ENCODE measurements at places on chromosomes 16 and 17.

DNA sequence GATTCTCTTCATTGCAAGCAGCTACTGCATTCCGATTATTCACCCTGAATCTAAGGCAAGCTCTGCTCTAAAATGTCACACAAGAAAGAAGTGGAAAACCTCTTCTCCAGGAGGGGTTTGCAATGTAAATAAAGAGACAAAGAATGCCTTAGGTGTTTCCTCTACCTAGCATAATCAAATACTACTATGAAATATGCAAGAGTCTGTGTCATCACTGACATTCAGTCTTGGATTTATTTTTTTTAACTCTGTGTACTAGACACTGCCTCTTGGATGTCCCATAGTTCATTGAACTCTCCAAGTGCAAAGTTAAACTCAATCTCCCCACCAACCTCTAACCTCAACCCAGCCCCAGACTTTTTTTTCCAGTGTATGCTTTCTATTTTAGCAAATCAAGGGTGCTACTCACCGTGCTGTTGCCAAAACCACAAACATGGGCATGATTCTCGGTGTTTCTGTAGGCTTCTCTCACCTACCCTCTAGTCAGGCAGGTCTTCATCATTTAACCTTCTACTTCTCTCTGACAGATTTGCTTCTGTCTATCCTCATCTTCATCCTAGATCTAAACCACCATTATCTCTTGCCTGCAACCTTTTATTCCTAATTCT lies 329.1 kb downstream of the CDH13 start:
- no peak for DNase-seq

DNA sequence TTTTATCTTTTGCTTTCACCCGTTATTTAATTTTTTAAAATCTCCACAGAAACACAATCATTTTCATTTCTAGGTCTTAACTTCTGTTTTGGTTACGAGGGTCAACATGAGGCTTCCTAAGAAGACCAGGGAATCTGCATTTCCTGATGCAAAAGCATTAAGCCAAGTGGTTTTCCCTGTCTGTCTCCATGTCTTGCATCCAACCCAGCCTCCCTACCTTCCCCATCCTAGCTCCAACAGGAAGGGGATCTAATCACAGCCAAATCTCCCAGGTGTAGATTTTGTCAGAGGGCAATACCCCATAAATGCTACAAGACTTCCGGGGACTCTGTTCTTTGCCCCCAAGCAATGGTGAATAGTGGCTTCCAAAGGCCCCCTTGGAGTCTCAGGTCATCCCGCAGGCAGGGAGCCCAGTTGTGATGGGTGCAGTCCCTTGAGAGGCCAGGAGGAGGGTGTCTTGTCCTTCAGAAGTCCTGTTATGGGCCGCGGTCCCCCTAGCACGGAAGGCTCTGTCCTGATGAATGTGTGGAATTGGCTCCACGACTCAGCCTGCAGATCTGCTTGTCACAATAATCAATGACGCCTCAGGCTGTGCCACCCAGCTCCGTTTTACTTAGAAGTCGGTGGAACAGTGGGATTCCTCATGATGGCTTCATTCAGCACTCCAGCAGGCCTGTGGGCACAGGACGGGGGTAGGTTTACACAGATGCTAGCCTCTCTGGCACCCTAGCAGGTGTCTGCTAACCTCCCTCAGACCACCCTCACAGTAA lies 141.1 kb downstream of the RGS9 start:
- peak; percentile 67 for DNase-seq

- no peak for DNase-seq
Measured at GRCh38 chr16:48961546-48961945, 320.1 kb downstream of the CBLN1 start.

DNA sequence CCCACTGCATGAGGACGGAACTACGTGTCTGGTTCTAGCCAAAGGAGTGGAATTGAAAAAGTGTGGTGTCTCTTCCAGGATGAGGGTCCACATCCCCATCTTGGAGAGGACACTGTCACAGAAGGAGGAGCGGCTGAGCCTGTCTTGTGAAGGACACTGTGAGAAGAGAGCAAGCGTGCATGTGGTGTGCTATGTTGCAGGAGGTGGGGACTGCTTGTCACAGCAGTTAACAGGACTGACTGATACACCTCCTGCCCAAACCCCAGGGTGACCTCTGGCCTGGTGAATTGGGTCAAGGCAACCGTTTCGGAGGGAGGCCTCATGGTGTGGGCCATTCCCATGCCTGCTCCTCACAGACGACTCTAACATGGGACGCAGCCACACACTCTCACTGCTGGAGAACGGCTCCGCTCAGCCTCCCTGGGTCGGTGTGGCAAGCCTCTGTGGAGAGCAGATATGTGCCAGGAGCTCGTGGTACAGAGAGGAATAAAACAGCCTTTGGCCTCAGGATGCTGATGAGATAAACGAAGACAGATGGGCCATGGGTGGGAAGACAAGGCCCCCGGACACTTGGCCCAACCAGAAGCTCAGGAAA lies 56.4 kb upstream of the RBFOX3 start:
- DNase-seq, result no peak

DNA sequence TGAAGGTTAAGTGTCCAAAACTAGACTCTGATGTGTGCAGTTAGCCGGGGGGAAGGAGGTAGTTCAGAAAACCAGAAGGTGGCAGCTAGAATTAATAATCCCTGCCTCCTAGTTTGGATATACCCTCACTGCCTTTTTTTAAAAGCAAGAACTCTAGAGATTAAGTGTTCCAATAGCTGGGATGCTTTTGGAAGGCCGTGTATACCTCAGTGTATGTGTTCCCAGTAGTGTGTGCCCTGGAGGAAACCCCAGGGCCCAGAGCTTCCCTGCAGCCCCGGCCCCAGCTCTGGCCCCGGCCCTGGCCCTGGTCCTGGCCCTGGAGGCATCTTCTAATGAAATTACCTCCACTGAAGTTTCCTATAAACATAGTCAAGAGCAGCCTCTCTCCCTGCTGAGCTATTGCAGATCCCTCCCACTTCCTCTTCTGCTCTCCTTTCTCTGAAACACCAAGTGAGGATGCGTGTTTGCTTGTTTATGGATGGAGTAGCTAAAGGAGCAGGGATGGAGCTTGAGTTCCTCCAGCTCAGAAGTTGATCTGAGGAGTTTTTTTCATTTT lies 130.7 kb downstream of the PRKCA start:
- DNase-seq, result peak; percentile 36

DNA sequence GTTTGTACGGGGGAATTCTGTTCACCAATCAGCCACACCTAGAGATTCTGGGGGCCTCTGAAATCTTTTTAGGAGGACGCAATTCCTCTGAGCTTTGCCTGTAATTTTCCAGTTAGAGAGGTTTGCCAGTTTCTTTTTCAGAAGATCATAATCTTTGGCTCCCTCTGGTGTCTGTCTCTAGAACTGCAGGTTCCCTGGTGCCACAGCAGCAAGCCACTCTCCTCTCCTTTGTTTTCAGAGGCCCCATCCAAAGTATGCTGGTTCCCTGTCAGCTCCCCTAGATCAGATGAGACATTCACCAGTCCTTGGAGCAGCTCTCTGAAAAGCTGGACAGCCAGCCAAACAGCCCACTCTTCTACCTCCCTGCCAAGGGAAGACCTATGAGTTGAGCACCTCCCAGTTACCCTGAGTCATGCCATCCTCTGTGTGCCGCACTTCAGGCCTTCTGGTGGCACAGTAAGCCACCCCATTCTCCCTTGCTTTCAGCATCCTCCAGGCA lies 36.1 kb downstream of the RNF112 start:
- DNase-seq, result peak; percentile 75

DNA sequence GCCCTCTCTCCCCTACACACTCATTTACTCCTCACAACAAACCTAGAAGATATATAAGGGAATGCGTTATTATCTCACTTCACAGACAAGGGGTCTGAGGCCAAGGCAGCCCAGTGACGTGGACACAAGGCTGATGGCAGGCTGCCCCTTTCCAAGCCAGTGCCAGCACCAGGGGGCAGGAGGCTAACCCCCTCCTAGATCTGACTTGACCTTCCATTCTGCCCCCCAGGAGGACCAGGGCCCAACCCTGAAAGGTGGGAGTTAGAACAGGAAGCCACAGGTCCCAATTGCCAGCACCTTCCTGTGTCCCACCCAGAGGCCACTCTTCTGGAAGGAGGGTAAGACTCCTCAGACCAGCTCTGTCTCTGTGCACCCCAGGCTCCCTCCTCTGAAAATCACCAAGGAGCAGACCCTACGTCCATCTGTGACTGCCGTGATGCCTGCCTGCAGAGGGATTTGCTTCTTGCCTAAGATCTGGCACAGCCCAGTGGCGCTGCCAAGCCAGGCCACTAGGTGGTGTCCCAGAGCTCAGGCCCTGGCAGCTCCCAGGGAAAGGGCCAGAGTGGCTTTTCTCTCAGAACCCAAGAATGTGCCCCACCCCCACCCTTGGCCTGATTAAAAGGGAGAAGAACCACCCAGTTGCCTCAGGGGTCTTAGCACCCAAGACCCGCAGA lies 42.4 kb upstream of the MRPS23 start:
- peak; percentile 87 for DNase-seq

GRCh38 chr16:68115851-68116250 lies 30.7 kb downstream of the NFATC3 start:
- no peak for DNase-seq

GRCh38 chr16:67917852-67918236 lies 13.8 kb downstream of the CTRL start:
- DNase-seq, result peak; percentile 83

GRCh38 chr16:77539421-77540034 lies 104.7 kb upstream of the ADAMTS18 start:
- peak; percentile 20 for DNase-seq

All from fibroblast of skin of right quadriceps (primary cell).